Astrocyte (in vitro differentiated cells and primary cell): ENCODE measurements at places on chromosomes 7 and 10. TPM values are rescaled to one million over a fixed set of nuclear protein-coding genes. Genes with fewer than 3 reads are reported as not detected.

- DNase-seq: peak; percentile 10
- no peak overlapping the region for H3K4me3 ChIP-seq
- H3K27me3 ChIP-seq: no peaks in the 10 kb centered on the region
- H3K27ac ChIP-seq: no peak overlapping the region
- no peaks in the 10 kb centered on the region for H3K36me3 ChIP-seq
Measured at GRCh38 chr10:128211953-128212727, 85.9 kb upstream of the MKI67 start.

- H3K27ac ChIP-seq: no peak overlapping the region
- H3K36me3 ChIP-seq: peaks cover 2% of the 10 kb centered on the region
- H3K4me3 ChIP-seq: no peak overlapping the region
- no peaks in the 10 kb centered on the region for H3K27me3 ChIP-seq
- DNase-seq: no peak
Measured at GRCh38 chr7:47464266-47464665, 117.6 kb downstream of the TNS3 start.

GRCh38 chr10:101330631-101331225 is 23.2 kb upstream of the BTRC start:
- no peak overlapping the region for H3K4me3 ChIP-seq
- no peaks in the 10 kb centered on the region for H3K36me3 ChIP-seq
- H3K27me3 ChIP-seq: peaks cover 19% of the 10 kb centered on the region
- peak; percentile 89 for DNase-seq
- peaks cover 14% of the 10 kb centered on the region for H3K4me1 ChIP-seq

GRCh38 chr10:67827811-67828210 is 10.2 kb downstream of the DNAJC12 start:
- no peak overlapping the region for H3K4me3 ChIP-seq
- H3K4me1 ChIP-seq: peaks cover 7% of the 10 kb centered on the region
- H3K27me3 ChIP-seq: no peaks in the 10 kb centered on the region
- no peak overlapping the region for H3K27ac ChIP-seq
- DNase-seq: no peak

- peak; percentile 35 for DNase-seq
- no peak overlapping the region for H3K4me3 ChIP-seq
- no peaks in the 10 kb centered on the region for H3K36me3 ChIP-seq
- H3K4me1 ChIP-seq: peaks cover 8% of the 10 kb centered on the region
- no peak overlapping the region for H3K27ac ChIP-seq
Measured at GRCh38 chr10:43692051-43692825, 43.6 kb upstream of the ZNF32 start.

DNA sequence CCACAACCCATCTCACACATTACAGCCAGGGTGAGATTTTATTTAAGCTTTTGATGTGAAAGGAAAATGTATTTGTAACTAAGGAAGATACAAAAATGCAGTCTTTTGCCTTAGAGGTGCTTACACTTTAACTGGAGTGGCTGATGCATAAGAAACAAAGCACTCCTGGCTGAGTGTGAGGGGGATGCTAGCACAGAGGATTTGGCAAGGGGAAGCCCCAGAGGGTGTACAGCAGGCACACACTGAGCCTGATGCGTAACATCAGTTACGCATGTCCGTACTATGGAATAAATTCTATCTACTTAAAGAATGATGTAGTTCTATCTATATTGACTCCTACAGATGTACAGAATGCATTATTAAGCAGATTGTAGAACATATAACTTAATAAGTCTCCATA is 17.8 kb downstream of the GIMAP8 start:
- no peak overlapping the region for H3K4me3 ChIP-seq
- no peak for DNase-seq
- no peak overlapping the region for H3K27ac ChIP-seq
- H3K36me3 ChIP-seq: no peaks in the 10 kb centered on the region

DNA sequence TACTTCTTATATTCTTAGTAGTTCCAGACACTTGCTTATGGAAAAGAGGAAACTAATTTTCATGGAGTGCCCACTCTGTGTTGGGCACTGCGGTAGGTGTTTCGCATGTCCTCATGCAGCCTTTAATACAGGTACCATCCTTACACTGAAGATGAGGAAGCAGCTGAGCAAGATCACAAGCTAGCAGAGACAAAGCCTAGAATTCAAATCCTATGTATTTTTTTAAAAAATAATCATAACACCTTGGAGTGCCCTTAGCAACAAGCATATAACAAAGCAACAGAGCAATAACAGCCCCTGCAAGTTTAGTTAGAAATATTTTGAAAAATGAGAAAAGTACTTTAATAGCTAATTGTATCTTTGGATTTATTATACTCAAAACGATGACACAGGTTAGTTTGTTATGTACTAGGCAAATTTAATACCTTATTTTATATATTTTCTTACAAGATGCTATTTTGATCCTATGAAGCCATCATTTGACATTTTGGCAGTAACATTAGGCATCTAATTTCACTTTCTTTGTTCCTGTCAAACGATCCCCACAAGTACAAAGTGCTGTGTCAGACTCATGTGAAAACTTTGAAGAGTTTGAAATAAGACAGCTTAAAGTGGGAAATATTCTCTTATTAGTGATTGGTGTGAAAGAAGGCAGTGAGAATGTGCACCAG is 245.8 kb downstream of the CDK14 start:
- no peak for DNase-seq
- H3K4me1 ChIP-seq: no peaks in the 10 kb centered on the region
- no peaks in the 10 kb centered on the region for H3K27me3 ChIP-seq
- no peak overlapping the region for H3K4me3 ChIP-seq

DNA sequence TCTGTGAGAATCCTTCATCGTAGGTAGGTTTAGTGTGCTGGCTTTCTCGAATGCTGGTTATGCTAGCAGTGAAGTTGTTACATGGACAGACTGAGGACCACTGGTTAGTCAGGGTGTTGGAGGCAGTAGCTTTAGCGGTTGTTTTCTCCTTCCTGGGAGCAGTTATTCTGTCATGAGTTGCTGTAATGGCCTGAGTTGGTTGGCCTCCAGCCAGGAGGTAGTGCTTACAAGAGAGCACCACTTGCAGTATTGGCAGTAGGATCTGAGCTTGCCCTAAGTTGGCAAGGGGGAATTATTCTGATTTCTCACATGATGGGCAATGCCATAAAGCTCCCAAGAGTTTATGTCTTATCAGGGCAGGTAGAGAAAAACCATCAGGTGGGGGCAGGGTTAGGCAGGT is 58.0 kb downstream of the IPMK start:
- no peaks in the 10 kb centered on the region for H3K4me1 ChIP-seq
- H3K27ac ChIP-seq: no peak overlapping the region
- H3K4me3 ChIP-seq: no peak overlapping the region
- no peak for DNase-seq

GRCh38 chr10:78699971-78700370 is 368.8 kb upstream of the ZMIZ1 start:
- H3K36me3 ChIP-seq: no peaks in the 10 kb centered on the region
- H3K27ac ChIP-seq: no peak overlapping the region
- no peak for DNase-seq

DNA sequence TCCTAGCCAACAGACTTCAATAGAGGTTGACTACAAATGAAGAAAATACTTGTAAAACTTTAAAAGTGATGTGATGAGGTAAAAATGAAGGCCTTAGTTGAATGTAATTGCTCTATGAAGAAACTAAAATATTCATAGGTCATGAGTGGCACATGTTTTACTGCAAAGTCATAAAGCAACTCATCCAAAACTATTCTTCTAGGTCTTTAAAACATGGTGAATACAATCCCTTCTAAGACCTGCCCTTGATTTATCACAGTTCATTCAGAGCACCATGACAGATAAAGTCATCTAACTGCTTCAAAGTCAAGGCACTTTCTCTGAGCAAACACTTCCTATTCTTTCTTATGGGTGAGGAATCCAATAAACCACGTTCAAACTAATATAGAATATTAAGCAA is 713.5 kb downstream of the SORCS1 start:
- H3K4me1 ChIP-seq: no peaks in the 10 kb centered on the region
- H3K27me3 ChIP-seq: no peaks in the 10 kb centered on the region
- no peak overlapping the region for H3K27ac ChIP-seq
- peak; percentile 26 for DNase-seq
- H3K4me3 ChIP-seq: no peak overlapping the region

DNA sequence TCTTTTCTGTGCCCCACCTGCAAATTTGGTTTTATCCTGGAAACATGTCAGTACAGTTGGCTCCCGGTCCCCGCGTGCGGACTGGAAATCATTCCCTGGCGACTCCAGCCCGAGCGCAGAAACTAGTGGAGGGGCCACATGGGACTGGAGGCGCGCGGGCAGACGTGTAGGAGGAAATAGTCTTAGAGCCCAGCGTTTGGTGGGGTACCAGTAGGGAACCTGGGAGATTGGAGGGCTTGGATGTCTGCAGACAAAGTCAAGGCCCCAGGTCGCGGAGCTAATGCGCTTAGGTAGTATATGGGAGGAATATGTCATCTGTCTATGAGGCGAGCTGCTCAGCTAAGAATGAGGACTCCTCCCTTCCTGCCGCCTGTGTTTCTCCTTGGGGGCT is 1.3 kb downstream of the GALNT17 start:
- no peak for DNase-seq
- no peaks in the 10 kb centered on the region for H3K4me1 ChIP-seq
- peak overlapping the region; percentile 17 for H3K4me3 ChIP-seq
- peaks cover 7% of the 10 kb centered on the region for H3K27me3 ChIP-seq
- no peaks in the 10 kb centered on the region for H3K36me3 ChIP-seq

DNA sequence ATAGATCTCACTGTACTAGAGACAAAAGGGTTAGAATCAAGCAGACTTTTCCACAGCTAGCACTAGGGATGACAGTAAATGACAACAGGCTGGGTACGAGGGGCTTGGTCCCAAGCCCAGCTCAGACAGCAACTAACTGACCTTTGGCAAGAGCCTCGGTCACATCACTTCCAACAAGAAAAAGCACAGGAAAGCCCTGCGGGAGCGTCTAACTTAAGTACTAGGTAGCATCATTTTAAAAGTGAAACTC is 22.8 kb downstream of the CALML3 start:
- H3K36me3 ChIP-seq: no peaks in the 10 kb centered on the region
- no peak for DNase-seq

DNA sequence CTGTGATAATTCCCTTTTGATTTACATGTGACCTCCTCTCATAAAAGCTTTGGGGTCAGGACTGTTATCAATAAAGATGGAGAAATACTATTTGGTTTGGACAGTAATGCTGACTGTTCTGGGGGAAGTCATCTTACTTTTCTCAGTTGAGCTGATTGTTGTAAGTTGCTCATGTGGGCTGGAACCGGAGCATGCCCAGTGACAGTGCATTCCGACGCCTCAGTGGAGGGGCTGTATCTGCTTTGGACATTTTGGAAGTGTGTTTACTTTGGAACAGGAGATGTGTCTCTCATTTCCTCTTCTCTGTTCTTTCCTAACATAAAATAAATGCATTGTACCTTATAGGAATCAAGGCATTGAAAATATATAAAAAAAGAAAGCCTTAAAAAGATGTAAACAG is 30.1 kb downstream of the RBM33 start:
- H3K36me3 ChIP-seq: peaks cover 3% of the 10 kb centered on the region
- H3K4me3 ChIP-seq: no peak overlapping the region
- H3K27me3 ChIP-seq: no peaks in the 10 kb centered on the region
- H3K4me1 ChIP-seq: peaks cover 4% of the 10 kb centered on the region

DNA sequence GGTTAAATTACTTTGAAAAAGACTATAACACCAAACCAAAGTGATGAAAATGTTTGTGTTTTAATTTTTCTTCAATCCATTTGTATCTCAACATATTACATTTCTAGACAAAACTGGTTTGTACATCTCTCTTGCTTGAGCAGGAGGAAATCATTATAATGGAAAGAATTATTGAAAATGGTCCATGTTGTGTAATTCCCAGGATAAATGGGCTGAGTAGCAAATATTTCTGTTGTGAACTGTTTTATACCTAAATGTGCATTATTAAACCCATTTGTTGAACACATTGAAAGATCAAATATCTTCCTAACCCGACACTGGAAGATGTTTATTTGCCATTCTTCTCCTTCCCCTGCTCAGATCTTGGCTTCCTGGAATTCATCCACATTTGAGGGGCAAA is 14.1 kb upstream of the CDK6 start:
- no peaks in the 10 kb centered on the region for H3K4me1 ChIP-seq
- H3K27ac ChIP-seq: no peak overlapping the region
- H3K27me3 ChIP-seq: no peaks in the 10 kb centered on the region
- no peaks in the 10 kb centered on the region for H3K36me3 ChIP-seq

DNA sequence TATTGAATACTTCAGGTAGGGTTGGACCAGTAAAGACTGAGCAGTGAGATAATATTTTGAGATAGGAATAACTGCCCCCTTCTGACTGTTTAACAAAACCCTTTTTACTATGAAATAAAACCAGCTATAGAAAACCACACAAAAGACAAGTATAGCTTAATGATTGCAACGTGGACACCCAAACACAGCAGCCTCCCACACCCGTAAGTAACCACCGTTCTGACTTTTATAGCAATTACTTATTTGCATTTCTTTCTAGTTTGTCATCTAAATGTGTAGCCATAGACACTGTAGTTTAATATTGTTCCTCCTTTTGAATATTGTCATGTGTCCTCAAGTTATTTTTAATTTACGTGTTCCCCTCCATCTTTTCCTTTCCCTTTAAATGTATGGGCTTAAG is 42.9 kb upstream of the SYPL1 start:
- peaks cover 13% of the 10 kb centered on the region for H3K27me3 ChIP-seq
- no peak for DNase-seq
- no peaks in the 10 kb centered on the region for H3K4me1 ChIP-seq
- no peak overlapping the region for H3K27ac ChIP-seq

DNA sequence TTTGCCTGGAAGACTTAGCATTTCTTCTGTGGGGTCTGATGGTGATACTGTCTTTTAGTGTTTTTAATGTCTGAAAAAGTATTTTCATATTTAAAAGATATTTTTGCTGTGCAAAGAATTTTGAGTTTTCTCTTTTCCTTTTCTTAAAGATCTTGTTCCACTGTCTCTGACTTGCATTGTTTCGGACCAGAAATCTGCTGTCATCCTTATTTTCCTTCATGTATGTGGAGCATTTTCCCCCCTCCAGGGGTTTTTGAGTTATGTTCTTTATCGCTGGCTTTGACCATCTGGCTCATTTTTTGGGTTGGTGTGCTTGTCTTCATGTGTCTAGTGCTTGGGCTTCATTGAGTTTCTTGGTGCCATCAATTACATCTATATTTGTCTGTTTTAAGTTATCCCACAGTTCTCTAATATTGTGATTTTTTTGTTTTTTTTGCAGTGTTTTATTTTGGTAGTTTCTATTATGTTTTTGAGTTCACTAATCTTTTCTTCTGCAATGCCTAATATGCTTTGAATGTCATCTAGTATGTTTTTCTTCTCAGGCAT is 119.9 kb downstream of the MGMT start:
- no peak overlapping the region for H3K27ac ChIP-seq
- no peak overlapping the region for H3K4me3 ChIP-seq
- no peaks in the 10 kb centered on the region for H3K36me3 ChIP-seq
- no peaks in the 10 kb centered on the region for H3K27me3 ChIP-seq
- no peaks in the 10 kb centered on the region for H3K4me1 ChIP-seq

DNA sequence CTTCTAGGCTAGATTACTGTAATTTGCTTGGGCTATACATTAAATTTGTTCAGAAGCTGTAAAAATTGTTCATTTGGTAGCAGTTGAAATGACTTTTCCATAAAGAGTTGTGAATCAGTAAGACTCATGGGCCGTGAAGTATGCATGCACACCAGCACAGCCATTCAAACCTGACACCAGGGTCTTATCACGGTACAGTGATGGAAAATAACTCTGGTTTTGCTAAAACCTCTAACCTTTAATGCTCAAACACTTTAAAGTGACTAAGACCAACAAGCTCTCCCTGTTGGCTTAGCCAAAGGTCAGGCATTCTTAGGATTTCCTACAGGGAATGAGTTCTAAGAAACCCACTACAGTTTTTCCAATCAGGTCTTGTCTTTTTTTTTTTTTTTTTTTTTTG is 11.5 kb downstream of the ARL3 start:
- H3K36me3 ChIP-seq: peaks cover 5% of the 10 kb centered on the region
- peaks cover 13% of the 10 kb centered on the region for H3K4me1 ChIP-seq
- no peaks in the 10 kb centered on the region for H3K27me3 ChIP-seq
- no peak overlapping the region for H3K4me3 ChIP-seq
- DNase-seq: peak; percentile 62

The CCDC172 gene
- total RNA-seq: not detected in 2 replicates

The TMUB1 gene
- total RNA-seq: 42.9 and 44.9 TPM in 2 replicates

The KIF20B gene
- total RNA-seq: 6.8 and 7.1 TPM in 2 replicates

The FKBP9 gene
- total RNA-seq: 157 and 199 TPM in 2 replicates

The LBX1 gene
- not detected in 2 replicates for total RNA-seq
